Immature natural killer cell (primary cell): ENCODE measurements at places on chromosomes 2 and 18. TPM values are rescaled to one million over a fixed set of nuclear protein-coding genes. Genes with fewer than 3 reads are reported as not detected.

DNA sequence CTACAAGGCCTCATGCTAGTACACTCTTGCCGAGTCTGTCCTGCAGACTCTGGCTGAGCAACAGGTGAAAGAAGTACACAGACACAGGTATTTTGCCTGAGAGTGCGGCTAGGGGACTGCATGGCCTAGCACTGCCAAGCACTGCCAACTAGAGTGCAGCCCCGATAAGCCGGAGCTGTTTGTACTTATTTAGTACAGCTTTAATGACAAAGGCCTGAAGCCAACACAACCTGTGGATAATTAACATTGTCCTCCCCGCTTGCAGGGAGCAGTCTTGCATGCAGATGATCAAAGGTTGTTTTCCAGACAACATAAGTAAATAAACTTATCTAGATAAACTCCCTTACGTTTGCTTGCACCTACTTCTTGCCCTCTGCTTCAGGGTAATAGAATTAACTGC lies 63.7 kb upstream of the MMADHC start:
- no peak for DNase-seq

GRCh38 chr2:220662431-220662830 lies 909.7 kb downstream of the EPHA4 start:
- DNase-seq: no peak

DNA sequence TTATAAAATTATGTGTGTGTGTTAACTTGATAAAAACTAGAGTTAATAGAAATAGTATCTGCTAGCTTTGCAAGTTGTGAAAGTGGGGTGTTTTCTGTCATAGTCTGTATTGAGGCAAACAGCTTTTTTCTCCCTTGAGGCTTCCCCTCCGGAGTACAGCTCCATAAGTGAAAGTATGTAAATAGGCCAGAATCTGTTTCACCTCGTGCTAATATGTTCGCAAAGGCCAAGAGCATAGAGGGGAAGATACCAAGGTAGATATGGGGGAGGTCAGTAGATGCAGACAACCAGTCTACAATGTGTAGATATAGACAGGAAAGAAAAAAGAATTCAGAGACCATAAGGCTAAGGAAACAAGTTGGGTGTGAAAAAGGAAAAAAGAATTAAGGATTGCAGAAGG lies 72.9 kb downstream of the PTRHD1 start:
- DNase-seq: no peak

DNA sequence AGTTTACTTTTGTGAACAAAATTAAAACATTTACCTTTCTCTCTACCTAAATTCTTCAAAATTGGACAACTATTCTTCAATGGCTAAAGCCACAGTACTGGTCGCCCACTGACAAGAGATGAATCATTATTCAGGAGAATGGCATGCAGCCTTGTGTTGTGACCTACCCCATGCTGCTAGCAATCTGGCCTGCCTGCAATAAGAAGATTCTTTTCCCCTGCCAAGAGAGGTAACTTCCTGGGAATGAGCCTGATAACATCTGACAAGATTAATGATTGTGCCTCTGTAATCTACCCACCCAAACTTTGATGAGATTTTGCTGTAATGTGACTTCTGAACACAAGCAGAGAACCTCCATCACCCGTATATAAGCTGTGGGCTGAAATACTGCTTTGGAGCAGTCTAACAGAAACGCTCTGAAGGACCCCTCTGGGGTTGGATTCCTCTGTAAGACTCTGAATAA lies 47.0 kb upstream of the ST3GAL5 start:
- DNase-seq: no peak

DNA sequence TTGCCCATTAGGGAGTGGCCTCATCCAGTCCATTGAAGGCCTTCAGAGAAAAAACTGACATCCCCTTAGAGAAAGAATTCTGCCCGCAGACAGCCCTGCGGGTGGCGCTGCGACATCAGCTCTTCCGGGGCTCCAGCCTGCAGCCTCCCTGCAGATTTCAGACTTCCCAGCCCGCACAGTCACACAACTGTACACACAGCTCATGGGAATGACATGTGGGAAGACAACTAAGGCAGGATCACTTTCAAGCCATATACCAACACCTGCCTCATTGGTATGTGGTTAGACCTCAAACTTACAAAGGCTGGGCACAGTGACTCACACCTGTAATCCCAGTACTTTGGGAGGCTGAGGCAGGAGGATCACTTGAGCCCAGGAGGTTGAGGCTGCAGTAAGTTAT lies 24.8 kb upstream of the TUBB6 start:
- no peak for DNase-seq

- DNase-seq: no peak
Measured at GRCh38 chr2:234579231-234579962, 82.5 kb upstream of the ARL4C start.

Gene TCF23
- polyA plus RNA-seq: not detected

Gene KCNJ3
- not detected for polyA plus RNA-seq

Gene MAP3K19
- not detected for polyA plus RNA-seq
